CD4-positive, alpha-beta T cell treated with Interleukin-17A for 4 hours (primary cell): ENCODE measurements at places on chromosomes 4 and X.

- DNase-seq = no peak
These were observed 508.4 kb upstream of the FTHL17 start for GRCh38 chrX:31580227-31580626.

GRCh38 chr4:103032574-103032973 lies 13.1 kb upstream of the SLC9B1 start:
- no peak for DNase-seq

- no peak for DNase-seq
These were observed 53.1 kb downstream of the GSX2 start for GRCh38 chr4:54152846-54153600.

GRCh38 chr4:74038425-74039314 lies at the start of gene CXCL3:
TSS of gene CXCL3 (minus strand) at chr4:74038689. CDS start at chr4:74038611, 78 bp downstream.
- peak; percentile 10 for DNase-seq

GRCh38 chrX:13797512-13797911 lies 19.4 kb downstream of the GPM6B start:
- DNase-seq = no peak

DNA sequence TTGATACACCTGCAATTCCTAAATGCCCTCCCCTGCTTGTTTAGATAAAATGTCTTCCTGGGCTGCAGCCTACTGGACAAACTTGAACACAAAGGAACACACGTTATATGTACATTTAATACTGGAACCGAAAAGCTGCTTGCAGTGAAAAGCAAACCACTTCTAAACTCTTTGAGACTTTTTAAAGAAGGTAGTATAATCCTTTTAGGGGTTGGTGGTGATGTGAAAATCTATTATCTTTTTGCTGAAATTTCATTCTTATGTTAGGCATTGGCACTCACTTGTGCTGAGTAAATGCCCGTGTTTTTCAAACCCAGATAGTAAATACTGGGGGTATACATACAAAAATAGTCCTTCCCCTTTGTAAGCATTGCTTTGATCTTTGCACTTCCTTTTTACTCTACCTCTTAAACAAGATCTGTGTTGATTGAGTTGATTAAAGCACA lies 2.2 kb downstream of the NFKB1 start:
- no peak for DNase-seq

DNA sequence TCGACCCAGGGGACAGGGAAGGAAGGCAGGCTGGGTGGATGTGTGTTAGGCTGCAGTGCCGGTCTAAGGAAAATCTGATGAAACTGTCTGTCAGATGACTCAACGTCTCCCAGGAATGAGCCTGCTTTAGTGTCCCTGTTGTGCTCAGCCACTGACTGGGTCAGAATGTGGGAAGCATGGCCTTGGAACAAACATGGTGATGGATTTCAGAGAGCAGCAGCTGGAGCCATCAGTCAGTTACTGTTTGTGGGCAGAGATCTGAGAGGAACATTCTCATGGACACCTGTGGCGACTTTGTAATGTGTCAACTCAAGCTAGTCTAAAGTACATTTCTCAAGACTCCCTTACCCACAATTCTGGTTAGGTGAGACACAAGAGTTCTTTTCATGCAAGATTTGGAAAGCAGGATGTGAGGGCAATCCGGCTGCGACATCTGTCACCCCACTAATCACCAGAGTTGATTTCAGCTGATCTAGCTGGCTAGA lies 63.2 kb downstream of the ANAPC10 start:
- no peak for DNase-seq
